ENCODE measurements at places on chromosomes 7 and 10.

- DNase-seq, result no peak
These were observed 218.3 kb downstream of the SEMA3A start for GRCh38 chr7:83976302-83976701.

DNA sequence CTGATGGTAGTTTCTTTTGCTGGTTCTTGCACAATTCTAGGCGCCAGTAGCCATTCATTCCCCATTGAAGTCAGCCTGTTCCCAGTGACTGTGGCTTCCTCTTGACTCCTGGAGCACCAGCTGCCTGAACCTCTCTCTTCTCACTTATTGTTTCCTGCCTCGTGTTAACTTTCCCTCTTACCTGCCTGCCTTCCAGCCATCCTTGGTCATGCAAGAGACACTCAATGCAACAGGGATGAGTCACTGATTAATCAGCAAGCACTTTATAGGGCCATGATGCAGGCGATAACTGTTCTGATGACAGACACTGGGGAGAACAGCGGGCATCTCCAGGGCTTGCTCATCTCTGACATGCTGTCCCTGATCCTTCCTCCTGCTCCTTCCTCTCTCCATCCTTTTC is 122.0 kb downstream of the PLCE1 start:
- no peak for DNase-seq

- DNase-seq, result no peak
These were observed 190.2 kb upstream of the HABP2 start for GRCh38 chr10:113362645-113363091.

DNA sequence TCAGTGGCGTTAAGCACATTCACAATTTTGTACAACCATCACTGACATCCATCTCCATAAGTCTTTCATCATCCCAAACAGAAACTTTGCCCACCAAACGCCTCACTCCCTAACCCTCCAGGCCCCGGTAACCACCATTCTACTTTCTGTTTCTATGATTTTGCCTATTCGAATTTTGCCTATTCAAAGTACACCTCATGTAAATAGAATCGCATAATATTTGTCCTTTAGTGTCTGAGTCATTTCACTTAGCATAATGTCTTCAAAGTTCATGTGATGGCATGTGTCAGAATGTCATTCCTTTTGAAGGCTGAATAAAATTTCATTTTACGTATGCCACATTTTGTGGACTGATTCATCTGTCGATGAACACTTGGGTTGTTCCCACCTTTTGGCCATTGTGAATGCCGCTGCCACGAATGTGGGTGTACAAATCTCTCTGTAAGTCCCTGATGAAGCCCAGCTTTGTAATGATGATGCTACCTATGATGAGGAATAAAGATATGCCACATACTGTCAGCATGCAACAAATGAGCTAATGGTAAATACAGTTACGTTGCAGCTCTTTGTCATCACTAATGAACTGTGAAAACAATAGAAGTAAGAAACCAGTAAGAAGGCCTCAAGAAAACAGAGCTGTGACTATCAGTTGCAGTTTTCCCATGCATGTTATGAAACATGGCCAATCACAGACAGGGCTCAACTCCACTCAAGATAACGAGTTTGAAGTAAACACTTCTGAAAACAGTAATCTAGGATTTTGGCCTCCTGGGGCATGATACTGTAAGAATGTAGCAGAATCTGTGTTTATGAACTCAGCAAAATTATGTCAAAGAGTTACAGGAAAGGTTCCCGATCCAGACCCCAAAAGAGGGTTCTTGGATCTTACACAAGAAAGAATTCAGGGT is 120.0 kb downstream of the ADAM12 start:
- no peak for DNase-seq

DNA sequence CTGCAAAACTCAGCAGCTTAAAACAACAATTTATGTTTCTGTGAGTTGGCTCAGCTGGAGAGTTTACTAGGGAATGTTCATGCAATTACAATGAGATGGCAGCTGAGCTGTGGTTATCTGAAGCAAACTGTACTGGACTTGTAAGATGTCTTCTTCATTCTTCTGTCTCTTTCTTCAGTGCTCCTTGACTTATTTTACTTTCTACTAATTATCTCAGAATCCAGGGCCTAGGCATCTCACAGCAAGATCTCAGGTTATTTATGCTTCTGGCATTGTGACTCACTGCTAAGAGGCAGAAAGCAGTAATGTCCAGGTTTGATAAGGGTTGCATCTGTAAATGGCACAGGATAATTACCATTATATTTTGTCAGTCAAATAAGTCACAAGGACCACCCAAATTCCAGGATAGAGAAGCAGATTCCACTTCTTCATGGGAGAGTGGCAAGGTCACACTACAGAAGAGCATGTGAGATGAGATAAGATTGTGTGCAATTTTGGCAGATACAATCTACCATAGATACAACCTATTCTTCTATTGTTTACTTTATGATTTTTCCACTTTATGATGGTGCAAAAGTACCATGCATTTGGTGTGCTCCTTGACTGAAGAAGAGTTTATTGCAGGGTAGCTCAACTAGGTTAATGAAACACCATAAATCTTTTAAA is 16.8 kb downstream of the VIM start:
- DNase-seq, result no peak

- no peak for DNase-seq
These were observed 85.9 kb downstream of the FRMD4A start for GRCh38 chr10:14244801-14245211.

DNA sequence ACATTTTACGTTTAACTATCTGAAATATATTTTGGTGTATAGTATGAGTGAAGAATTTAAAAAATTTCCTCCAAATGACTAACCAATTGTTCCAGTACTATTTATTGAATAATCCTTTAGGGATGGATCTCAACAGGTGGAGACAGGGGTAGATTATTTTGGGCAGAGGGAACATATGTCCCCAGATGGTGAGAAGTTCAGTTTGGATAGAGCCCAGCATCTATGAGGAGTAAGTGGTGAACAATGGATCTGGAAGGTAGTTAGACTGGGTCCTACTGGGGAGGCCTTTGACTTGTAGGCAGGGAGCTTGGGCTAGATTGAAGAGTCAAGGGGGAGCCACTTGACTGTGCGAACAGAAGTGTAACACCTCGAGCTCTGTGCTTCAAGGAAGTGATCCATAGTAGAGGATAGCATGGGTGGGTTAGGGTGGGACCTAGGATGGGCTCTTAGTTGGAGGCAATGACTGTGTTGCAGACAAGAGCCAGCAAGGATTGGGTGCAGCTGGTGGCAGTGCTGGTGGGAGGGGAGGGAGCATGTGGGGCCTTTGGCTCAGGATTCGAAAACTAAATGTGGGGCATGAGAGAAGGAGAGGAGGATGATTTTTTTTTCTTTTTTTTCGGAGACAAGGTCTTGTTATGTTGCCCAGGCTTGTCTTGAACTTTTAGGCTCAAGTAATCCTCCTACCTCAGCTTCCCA is 3.9 kb upstream of the PURB start:
- DNase-seq, result no peak

DNA sequence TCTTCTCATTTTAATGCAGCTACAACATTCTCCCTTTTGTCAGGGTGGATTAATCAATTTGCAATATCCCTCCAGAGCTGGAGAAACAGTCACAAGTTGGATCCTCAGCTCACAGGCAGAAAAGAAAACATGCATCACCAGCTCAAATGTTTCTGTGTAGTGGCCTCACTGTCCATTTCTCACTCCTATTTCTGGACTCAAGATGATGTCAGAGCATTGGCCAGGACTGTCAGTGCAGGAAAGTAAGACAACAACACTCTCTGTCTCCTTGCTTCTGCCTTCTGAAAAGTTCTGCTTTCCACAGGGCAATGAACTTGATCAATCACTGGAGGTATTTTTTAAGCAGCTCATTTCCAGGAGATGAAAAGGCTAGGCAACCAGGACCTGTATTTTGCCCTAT is 8.2 kb upstream of the SVIL start:
- DNase-seq, result no peak

- DNase-seq, result no peak
These were observed 7.3 kb upstream of the LBX1 start for GRCh38 chr10:101236376-101237080.

- no peak for DNase-seq
These were observed 23.7 kb upstream of the CAMK2B start for GRCh38 chr7:44348851-44349781.

DNA sequence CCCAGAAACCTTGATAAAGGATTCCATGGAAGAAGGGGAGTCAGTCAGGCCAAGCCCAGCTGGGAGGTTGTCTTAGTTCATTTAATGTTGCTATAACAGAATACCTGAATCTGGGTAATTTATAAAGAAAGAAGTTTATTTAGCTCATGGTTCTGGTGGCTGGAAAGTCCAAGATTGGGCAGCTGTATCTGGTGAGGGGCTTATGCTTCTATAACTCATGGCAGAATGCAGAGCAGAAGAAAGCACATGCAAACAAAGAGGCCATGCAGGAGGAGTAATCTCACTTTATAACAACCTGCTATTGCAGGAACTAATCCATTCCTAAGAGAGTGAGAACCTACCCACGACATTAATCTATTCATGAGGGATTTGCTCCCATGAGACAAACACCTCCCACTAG is 54.2 kb upstream of the ANKRD1 start:
- no peak for DNase-seq

GRCh38 chr10:11304906-11305585 is 287.4 kb downstream of the CELF2 start:
- no peak for DNase-seq

Data from stimulated activated CD4-positive, alpha-beta T cell treated with anti-CD3 and anti-CD28 coated beads, Interleukin-12 subunit alpha, Interleukin-12 subunit beta, amount 100 ng/mL, for 24 hours (primary cell).